ENCODE measurements at places on chromosomes 2 and 18.
A peak's percentile ranks its signal among the peaks of the same experiment; 100 is the strongest.

DNA sequence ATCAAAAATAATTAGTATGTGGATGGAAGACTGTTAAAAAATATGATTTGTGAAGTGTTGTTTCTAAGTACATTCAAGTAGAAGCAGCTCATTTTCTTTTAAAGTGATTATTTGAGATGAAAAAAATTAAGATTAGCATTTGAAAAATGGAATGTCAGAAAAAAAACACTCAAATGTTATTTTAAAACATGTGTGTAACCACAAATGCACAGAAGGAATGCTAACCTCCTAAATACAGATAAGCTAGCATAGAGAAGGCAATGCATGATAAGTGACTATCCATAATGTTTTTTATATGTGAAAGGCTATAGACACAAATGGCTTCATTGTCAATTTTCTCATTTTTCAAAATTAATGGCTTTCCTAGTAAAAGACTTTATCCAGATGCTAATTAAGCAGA lies 198.9 kb downstream of the NYAP2 start:
- DNase-seq: no peak

DNA sequence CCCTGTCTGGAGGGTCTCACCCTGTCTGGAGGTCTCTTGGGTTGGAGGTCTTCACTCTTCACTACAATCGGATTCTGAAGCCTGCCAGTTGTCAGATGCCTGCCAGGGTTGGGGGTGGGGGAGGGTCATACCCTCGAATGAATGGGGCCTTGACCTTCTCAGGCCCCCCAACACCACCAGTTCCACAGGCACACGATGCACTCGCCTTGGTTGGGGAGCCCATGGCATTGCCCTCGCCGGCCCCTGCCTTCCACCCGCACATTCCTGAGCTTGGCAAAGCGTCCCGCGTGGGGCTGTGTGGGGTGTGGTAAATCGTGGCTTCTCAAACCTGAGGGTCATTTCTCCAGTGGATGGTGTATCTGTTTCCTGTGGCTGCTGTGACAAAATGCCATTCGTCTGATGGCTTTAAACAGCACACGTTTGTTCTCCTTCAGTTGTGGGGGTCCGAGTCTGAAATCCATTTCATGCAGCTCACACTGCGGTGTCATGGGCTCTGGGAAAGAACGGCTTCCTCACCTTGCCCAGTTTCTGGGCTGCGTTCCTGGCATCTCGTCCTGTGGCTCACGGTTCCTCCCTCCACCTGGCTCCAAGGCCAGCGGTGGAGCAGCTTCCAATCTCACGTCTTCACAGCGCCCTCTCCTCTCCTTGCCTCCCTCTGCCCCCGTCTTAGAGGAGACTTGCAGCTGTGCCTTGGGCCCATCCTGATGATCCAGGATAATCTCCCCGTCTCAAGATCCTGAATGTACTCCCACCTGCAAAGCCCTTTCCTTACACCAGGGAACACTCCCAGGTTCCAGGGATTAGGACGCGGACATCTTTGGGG lies 38.0 kb upstream of the HPCAL1 start:
- no peak for DNase-seq

DNA sequence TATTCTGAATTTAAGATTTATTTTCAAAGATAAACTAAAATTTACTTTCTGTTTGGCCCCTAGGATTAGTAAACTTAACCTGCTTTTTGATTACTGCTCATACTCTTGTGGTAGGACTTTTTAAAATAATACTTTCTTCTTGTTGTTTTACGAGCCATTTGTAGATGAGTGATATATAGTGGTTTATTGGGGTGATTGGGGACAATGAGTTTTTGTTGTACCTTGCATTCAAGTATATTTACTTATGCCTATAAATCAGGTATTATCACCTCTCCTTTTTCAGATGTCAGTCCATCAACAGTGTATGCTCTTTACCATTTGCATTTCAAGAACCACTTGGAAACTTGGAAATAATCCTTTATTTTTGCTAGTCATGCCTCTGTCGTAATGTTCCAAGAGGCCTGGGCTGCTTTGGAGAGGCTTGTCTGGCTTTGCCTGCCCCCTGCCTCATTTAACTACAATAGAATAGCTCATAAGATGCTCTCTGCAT lies 131.3 kb downstream of the COMMD1 start:
- DNase-seq: no peak

GRCh38 chr2:39435741-39436591 lies 1.1 kb downstream of the MAP4K3 start:
- DNase-seq: peak; percentile 34

- DNase-seq: no peak
Observed at GRCh38 chr18:59446012-59446411, 86.9 kb upstream of the LMAN1 start.

DNA sequence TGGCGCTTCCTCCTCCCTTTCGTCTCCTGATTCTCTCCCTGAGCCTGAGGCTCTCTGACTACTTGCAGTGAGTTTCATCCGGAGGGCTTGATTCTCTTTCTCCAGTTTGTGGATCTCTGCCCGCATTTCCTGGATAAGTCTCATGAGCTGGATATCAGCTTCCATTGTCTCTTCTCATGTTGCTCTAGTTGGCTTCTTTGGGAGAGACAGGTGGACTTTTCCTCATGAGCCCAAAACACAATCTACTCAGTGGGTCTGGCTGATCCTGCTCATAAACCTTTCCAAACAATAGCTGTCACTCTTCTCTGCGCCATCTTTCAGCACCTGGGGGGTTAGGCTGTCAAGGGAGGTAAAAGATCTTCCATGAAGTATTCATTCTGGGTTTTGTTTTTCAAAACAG lies at the start of gene CCDC195:
CCDC195 (minus strand) TSS at position 165 of the 400 bp plus-strand sequence; CDS start at position 165, 0 bp downstream.
- DNase-seq: no peak

GRCh38 chr2:142602418-142602989 lies 275.0 kb upstream of the KYNU start:
- DNase-seq: no peak

- DNase-seq: no peak
Observed at GRCh38 chr2:180150606-180151005, 143.5 kb upstream of the CWC22 start.

DNA sequence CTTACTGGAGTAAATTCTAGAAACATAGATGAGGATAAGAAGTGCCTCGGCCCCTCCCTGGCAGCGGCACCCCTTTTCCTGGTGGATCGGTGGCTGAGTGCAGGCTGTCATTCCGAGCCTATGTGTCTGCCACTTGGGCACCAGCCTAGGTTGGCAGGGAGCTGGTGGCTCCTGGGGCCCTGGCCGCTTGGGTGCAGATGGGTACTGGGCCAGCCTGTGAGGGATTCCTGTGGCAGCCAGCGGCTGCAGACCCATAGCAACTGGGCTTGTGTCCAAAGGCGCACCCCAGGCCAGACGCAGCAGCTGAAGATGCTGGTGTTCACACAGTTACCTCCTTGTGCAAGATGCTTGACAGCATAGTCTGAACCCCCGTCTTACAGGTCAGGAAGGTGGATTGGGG lies 2.8 kb downstream of the SNORC start:
- DNase-seq: no peak

- DNase-seq: no peak
Observed at GRCh38 chr2:239467956-239468490, 67.2 kb upstream of the HDAC4 start.

- no peak for DNase-seq
Observed at GRCh38 chr2:101736861-101737291, 39.4 kb downstream of the MAP4K4 start.

- no peak for DNase-seq
Observed at GRCh38 chr2:177329064-177329463, 63.5 kb upstream of the AGPS start.

DNA sequence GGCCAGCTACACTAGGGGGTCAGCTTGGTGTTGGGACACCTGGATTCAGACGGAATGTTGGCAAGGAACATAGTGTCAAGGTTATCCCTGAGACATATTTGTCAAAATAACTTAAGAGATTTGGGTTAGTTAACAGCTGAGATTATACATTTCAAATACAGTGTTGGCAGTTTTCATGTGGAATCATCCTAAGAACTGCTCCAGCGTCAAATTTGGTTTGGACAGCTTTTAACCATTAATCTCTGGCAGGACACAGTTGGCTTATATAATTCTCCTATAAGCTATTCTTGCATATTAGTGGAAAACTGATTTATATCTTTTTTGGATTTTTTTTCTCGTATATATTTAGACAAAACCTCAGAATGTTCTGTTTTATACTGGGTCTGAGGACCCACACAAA lies 132.2 kb downstream of the CCDC85A start:
- no peak for DNase-seq

DNA sequence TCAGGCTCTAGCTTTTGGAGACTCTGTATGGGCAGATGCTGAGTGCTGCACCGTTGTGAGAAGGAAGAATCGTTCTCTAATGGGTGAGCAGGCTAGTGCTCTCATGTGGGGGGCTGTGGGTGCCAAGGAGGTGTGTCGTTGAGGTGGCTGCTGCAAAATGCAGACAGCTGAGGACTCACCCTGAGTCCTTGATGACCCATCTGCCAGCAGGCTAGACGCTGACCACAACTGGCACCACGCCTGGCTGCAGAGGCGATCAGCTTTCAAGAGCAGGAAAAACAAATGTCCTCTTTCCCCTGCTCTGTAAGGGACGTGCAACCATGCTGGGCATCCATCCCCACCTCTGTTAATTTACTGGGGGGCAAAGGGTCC lies 48.2 kb downstream of the HAUS1 start:
- no peak for DNase-seq

DNA sequence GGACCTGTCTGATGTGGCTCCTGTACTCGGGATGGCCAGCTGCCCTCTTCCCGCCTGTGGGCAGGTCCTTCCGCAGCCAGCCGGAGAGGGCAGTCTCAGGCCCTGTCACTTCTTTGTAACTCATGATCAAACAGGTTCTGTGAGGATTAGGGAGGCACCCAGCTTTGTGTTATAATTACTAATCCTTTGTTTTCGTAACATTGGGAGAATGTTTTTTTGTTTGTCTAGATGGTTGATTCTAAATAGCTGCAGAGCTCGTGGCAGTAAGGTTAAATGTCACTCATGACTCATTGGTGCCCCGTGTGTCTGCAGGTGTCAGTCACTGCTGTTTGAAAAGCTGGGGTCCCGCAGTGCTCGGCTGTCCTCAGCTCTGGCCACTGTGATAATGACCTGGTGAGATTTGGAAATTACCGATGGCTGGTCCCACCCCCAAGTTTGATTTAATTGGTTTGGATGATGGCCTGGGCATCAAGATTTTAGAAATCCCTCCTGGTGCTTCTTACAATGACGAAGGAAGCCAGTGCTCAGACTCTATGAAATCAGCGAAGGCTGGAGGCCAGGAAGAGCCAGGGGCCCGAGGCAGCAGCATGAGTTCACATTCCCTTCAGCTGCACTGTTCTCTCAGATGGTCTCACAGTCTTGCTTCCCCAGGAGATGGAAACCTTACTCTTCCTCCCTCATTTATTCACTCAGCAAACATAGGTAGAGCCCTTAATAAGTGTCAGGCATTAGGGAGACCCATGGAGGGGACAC lies 172.8 kb downstream of the VAPA start:
- DNase-seq: no peak

DNA sequence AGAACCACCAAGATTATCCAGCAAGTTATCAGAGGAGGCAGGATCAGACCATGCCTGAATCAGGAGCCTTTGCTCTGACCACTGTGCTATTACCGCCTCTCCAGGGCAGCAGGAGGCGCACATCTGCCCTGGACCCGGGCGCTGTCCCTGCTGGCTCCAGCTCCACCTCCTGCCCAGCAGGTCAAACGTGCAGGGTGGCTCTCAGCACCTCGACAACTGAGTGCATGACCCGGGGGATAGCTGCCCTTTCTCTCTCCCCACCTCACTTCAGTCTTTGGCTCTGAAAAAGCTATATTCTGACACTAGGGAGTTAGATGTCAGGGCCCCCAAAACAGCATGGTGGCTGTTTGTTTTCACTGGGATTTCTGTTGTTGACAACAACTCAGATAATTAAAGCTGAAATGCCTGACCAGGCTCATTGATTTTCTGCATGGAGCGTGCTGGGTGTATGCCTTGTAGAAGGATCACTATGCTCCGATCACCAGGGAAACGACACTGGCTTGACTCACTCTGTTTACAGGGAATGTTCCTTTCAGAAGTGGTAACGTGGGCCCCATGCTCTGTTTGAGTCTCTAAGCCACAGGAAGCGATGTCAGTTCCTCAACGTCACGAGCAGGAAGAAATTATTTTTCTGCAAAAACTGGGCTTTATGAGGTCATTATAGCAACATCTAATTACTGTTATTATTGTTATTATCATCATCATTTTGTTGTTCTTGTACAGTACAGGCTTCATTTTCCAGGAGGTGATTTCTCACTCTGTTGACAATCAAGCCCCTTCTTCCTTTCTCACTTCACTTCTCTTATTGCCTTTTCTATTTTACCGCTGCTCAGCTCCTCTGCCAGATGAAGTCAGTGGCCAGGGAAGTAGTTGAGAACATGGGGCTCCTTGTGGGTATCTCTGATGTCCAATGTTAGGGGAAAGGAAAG lies 125.6 kb downstream of the PLB1 start:
- DNase-seq: no peak

DNA sequence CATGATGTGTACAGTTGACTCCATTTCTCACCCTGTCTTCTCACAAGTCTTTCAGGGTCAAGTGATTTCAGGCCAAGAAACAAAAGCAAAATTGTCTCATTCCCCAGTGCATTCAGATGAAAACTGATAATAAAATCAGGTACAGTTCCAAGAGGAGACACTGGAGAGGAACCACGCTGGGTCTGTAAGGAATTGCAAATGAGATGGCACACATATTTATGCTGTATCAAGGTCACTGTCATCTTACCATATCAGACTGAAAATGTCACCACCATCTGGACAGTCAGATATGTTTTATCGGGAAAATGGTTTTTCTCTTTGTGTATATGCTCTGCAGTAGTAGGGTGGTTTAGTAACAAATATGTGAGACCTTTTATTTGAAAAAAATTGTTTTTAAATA lies 91.7 kb downstream of the CCDC138 start:
- DNase-seq: no peak

DNA sequence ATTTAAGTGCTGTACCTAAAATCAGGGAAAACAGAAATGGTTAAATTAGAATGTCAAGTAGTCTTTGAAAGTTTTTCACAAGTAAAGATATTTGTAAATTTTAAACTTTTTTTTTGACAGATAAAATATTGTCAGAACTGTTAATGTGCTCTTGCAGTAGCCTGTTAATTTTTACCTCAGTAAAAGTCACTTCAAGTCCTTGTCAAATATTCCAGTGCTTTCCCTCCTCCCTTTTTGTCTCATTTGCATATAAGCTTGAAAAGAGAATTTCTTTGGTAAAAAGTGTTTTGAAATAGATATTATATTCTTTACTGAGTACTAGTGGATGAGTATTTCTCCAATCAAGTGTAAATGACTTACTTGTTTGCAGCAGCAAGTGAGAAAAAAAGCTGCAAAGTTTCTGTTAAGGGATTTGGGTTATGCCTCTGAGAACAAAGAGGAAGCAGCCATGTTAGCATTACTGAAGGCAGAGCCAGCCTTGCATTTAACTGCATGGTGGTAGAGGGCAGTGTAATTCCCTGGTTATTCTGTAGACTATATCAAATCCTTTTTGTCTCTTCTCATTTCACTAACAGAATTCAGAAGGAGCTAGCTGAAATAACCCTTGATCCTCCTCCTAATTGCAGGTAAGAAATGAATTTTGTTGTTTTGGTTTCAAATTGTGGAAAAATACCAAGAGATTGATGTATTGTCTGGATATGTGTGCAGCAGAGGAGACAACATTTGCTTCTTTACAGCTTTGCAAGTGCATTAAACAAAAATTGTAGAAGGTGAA lies 3.2 kb downstream of the UBE2E3 start:
- DNase-seq: peak; percentile 76

Measured in right kidney (tissue), 9 donors.